ENCODE measurements at places on chromosomes 12 and 14. TPM values are rescaled to one million over a fixed set of nuclear protein-coding genes. Genes with fewer than 3 reads are reported as not detected.
A peak's percentile ranks its signal among the peaks of the same experiment; 100 is the strongest.

GRCh38 chr14:64400829-64401459, 12.8 kb downstream of the MTHFD1 start:
- DNase-seq = no peak

DNA sequence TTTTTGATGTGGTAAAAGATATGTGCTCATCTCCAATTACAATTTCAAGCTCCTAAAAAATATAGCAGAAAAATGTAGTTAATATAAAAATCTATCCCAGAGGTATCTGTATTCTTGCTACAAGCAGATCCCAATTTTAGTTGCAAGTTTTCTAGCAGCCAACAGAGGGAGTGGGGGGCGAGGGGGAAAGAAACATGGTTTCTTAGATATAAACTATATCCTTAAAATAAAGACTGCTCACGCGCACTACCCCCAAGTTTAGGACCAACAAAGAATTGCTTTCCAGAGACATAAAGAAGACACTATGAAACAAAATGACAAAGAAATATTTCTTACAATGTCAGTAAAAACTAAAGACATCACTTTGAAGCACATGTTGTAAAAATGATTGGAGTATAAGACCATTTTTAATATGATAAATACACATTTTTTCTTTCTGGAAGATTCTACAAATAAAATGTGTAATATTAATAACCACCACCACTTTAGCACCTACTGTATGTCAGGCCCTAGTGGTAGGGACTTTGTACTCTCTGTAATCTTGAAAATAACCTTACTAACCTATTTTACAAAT, 5.4 kb downstream of the MAGOHB start:
- no peak for DNase-seq

GRCh38 chr12:88725592-88726143, 145.4 kb upstream of the KITLG start:
- no peak for DNase-seq

DNA sequence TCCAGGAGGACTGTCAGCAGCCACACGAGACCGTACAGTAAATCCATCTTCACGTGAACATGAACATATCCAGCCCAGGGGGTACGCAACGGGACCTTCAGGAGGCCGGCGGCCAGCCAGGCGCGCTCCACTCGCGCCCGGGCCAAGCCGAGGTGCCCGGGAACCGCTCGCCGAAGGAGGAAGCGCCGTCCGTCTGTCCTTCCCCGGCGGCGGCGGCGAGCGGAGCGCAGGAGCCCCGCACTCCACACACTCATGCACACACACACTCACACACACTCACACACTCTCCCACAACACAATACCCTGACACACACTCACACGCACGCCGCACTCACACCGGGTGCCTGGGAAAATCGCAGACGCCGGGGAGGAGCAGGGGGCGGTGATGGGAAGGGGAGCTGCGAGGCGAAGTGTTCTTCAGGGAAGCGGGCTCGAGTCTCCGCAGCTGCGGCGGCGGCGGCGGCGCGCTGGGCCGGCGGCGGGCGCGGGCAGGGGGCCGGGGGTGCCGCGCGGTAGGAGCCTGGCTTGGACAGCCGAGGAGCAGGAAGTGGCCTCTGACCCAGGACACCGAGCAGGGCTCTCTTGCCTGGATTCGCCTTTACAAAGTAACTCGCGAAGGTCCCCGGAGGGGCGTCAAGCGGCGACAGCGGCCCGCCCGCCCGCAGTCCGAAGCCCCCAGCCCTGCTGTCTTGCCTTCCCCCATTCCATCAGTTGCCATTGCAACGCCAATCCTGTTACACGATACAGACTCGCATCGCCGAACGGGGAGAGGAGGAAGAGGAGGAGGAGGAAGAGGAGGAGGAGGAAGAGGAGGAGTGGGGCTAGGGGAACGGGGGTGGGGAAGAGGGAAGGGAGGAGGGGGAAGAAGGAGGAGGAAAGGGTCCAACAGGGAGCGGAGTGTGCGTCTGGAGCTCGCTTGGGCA, 601 bp downstream of the MDGA2 start:
- DNase-seq = peak; percentile 56

GRCh38 chr12:121448771-121449315, 48.9 kb downstream of the RNF34 start:
- no peak for DNase-seq

GRCh38 chr14:99685596-99685995, 1.5 kb downstream of the CYP46A1 start:
- DNase-seq = peak; percentile 15

DNA sequence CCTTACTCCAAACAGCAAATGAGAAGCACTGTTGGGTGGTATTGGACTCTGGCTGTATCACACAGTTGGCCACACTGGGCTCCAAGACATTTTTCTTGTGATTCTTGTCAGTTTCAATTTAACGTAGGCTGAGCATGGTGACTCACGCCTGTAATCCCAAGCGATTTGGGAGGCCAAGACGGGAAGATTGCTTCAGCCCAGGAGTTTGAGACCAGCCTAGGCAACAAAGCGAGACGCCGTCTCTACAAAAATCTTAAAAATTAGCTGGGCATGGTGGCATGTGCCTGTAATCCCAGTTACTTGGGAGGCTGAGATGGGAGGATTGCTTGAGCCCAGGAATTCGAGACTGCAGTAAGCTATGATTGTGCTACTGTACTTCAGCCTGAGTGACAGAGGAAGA, 35.3 kb upstream of the PLEKHD1 start:
- DNase-seq = no peak

DNA sequence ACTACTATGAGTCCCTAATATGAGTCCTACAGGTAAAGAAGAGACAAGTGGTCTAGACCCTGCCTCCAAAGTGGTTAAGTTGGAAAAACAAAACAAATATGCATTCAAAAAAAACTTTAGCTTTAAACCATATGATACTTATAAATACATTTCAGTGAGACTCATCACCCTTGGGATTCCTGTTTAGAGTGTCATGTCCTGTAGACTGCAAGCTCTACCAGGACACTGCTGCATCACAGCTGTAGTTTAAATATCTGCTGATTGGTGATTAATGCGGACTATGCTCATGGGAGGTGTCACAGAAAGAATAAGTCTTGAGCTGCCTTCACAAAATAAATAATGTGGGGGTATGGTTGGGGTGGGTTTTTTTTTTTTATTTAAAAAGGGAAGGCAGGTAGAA, 8.8 kb upstream of the LGR5 start:
- DNase-seq = no peak

GRCh38 chr14:71905860-71906259, 26.4 kb upstream of the RGS6 start:
- no peak for DNase-seq

GRCh38 chr12:12217018-12217359, 49.9 kb downstream of the LRP6 start:
- DNase-seq = no peak

- no peak for DNase-seq
Measured at GRCh38 chr14:59845245-59845644, 25.3 kb downstream of the RTN1 start.

DNA sequence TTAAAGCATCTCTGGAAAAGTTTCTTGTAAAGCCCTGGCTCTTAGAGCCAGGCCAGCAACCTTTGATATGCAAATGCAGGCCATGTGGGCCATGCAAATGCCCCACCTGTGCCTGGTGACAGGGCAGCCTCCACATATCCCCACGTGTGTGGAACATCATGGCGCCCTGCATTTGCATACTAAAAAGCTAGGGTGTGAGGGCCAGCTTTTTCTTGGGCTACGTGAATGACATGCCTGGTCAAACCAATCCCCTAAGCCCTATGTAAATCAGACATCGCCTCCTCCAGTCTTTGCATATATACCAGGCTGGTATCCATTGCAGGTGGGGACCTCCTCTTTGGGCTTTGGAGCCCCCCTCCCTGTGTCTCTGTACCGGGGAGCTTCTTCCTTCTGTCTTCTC, 6.4 kb downstream of the CSRP2 start:
- DNase-seq = peak; percentile 97

- DNase-seq = no peak
Measured at GRCh38 chr14:36538051-36538450, 18.0 kb upstream of the NKX2-1 start.

DNA sequence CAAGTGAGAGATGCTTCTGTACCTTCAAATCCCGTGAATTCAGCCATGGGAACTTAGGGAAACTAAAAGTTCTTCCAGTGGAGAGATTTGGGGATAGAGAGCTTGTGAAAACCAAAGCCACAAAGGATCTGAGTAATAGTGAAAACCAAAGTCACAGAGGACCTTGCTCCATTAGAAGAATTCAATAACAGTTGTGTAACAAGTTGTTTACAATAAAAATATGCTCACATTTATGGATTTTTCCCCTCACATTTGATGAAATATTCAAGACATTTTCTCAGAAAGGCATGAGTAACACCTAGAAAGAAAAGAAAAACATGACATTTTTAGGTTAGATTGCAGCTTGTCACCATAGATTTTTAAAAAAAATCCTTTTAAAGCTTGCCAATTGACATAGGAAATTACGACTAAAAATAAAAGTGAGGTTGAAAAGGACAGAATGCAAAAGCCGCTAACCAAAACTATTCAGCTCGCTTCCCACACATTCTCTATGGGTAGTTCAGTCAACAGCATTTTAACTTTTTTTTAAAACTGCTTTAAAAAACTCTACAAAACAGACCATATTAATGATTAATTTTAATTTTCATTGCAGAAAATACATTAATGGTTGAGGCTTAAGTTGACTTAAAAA, 113.2 kb downstream of the CAND1 start:
- no peak for DNase-seq

GRCh38 chr12:55899082-55899481, 28.6 kb downstream of the PYM1 start:
- DNase-seq = no peak

- DNase-seq = no peak
Measured at GRCh38 chr12:130970908-130971233, 17.2 kb downstream of the ADGRD1 start.

DNA sequence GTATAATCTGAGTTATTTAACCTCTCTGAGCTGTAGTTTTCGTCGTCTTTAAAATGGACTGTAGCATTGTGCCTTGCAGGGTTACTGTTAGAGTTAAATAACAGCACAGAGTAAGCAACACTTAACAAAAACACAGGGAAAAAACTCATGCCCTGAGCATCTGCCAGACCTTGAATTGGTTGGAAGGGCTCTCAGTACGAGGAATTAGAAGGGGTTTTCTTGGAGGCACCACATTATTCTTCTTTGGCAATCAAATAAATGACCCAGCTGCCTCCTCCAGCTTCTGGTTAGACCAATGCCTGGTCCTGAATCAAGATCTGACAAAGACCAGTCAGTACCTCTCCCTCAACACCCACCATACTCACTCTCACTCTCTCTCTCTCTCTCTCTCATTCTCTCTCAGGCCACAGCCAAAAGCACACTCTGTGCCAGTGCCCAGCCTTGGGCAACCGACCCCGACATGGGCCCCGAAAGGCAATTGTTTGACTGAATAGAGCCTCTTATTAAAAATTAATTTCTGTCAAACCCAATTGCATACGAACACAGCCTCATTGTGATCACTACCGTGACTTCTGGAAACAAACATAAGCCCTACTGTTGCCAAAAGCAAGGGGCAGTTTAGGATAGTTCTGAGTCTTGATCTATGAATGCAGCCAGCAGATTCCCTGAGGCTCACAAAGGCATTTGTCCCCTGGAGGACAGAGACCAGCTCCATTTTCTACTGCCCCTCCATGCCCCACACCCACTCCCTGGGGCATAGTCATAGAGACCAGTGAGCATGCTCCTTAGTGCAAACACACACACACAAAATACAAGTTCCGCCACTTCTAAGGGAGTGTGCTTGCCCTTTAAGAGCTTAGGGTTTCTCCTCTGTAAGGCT, 23.9 kb downstream of the DUSP6 start:
- DNase-seq = no peak

- no peak for DNase-seq
Measured at GRCh38 chr14:101972126-101972866, 7.9 kb downstream of the DYNC1H1 start.

DNA sequence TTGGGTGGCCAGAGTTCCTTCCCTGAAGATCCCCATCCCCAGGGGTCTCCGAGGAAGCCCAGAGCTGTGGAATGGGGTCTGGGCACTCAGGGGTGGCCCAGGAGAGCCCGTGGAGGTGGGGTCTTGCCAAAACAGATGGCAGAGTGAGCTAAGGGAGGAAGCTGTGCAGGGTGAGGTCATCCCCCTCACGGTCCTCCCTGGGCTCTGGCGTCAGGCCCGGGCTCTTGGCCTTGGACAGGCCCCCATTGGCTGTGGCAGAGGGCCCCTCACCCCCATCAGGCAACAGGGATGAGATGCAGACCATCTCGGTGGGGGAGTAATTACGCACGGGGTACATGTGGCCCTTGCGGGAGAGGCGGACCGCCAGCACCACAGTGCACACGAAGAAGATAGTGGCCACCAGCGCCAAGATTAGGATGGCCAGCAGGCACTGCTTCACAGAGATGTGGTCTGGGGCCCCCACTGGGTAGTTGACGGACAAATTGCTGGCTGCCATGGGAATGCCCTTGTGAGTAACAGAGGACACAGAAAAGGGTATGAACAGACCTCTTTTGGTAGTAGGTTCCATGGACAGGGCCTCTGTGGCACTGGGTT, 10.7 kb downstream of the SELPLG start:
- DNase-seq = no peak

- no peak for DNase-seq
Measured at GRCh38 chr14:89757313-89757939, 197.1 kb downstream of the EFCAB11 start.

GRCh38 chr12:67757651-67758050, 109.1 kb downstream of the DYRK2 start:
- DNase-seq = no peak

DNA sequence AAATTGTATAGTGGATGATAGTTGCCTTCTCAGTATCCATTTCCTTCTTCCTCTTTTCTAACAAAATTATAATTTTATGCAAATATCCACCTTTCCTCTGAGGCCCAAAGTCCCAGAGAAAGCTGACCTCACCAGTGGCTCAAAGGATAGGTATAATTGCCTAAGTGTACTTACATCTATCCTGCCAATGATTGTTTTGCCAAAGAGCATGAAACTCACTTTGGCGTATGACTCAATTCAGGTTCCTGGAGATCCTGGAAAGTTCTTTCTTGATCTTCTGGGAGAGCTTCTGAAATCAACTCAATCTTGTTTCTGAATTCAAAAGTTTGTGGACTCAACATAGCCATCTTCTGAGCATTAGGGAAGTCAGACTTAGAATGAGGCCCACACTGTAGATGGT, 10.5 kb upstream of the RBM25 start:
- DNase-seq = no peak

DNA sequence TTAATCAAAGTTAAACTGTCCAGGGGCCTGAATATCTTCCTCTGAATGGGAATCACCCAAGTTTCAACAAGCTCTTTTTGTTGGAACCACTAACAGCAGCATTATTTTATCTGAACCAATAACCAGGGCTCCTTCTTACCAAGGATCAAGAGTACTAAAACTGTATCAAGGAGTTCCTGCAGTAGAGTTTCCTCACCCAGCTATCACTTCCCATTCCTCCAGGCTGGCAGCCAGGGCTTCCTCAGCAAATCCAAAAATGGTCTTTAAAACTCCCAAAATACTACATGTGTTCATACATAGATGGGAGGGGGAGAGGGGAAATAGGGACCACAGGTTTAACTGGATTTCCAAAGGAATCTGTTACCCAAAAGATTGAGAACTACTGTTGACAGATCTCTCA, 10.5 kb downstream of the FMNL3 start:
- no peak for DNase-seq

OSBPL8 gene
- total RNA-seq = 61.2 TPM

ALDH1L2 gene
- 1.9 TPM for total RNA-seq

OR6C76 gene
- not detected for total RNA-seq

ITPR2 gene
- total RNA-seq = 14.8 TPM

CLEC4A gene
- total RNA-seq = 0.18 TPM

CLEC4E gene
- total RNA-seq = not detected

FAM181A gene
- total RNA-seq = not detected

RNU7-1 gene
- total RNA-seq = not detected

TEX22 gene
- 0.83 TPM for total RNA-seq

RASSF9 gene
- 0.04 TPM for total RNA-seq

TEX52 gene
- 0.20 TPM for total RNA-seq

DTX3 gene
- total RNA-seq = 67.5 TPM

MYF6 gene
- total RNA-seq = not detected

All from H9 (cell line).